ENCODE measurements at places on chromosomes 11 and 22.

GRCh38 chr11:1739576-1739975 is 10.8 kb downstream of the IFITM10 start:
- DNase-seq = no peak

- DNase-seq = no peak
Measured at GRCh38 chr11:32430568-32431381, 4.6 kb downstream of the WT1 start.

DNA sequence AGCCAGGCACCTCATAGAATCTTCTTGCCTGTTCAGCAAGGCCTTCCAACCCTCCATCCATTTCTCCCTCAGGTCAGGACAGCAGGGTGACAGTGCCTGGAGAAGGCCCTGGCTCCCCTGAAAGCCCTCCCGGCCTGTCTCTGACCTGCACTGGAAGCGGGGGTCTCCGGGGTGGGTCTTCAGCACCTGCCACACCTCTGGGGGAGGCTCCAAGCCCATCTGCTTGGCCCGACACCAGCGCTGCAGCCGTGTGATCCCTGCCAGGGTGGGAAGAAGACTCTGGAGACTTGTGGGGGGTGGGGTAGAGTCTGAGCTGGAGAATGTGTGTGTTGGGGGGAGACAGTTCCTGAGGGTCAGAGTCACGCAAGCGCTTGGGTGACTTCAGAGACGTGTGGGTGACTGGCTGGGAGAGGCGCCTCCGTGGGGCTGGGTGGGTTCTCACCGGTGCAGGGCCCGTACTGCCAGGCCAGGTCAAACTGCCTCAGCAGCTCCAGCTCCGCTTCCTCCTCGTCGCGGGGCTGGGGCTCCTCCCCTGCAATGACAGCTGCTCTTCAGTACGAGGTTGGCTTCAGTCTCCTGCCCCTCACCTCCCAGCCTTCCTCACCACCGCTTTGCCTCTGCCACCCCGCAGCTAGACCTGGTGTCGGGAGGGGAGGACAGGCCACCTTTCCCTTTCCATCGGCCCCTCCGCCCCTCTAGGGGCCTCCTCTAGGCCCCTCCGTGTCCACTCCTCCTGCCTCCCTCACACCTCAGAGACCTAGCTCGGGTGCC is 615 bp downstream of the POLD4 start:
- no peak for DNase-seq

DNA sequence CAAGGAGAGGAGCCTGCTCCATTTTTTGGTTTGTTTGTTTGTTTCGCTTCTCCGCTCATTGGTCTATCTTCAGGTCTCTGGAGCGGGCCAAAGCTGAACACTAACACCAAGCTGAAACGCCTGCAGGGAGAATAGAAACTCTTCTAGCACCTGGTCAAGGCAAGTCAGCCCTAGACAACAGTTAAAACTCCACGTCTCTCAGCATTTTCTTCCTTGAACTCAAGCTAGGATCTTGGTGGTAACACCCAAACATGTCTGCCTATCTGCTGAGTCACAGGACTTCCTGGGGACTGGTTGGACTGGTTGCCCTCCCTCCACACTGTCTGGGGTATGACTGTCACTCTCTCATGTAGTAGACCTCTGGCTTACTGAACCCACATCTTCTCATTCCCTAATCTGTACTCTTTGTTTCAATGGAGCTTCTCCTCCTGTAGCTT is 23.9 kb upstream of the RBFOX2 start:
- DNase-seq = peak; percentile 65

DNA sequence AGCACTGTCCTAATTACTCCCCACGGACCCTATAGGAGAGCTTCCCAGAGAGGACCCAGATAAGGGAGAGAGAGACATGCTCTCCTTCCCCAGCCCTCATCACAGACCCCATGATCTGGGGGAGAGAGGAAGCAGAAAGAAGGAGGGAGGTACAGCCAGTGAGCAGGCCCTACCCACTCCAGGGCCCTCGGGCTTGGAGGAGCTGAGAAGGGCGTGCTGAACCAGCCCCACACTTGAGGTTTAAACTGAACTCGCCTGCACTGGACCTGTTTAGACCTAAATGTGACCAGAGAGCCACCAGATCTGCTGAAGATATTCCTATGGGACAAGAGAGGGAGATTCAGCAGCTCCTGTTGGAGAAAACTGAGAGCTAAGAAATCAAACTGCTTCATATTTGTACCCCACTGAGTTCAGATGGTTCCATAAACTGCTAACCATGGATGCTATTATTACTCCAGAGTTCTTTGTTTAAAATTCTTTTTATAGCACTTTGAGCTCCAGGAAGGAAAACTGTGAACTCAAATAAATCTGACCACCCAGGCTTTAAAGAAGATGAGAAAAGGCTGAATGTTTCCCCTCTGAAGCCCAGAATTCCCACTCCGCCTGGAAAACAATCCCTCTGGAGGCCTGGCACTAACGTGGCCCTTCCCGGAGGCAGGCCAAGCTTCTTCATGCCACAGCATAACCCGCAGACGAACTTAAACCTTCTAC is 67.2 kb downstream of the EFCAB6 start:
- no peak for DNase-seq

DNA sequence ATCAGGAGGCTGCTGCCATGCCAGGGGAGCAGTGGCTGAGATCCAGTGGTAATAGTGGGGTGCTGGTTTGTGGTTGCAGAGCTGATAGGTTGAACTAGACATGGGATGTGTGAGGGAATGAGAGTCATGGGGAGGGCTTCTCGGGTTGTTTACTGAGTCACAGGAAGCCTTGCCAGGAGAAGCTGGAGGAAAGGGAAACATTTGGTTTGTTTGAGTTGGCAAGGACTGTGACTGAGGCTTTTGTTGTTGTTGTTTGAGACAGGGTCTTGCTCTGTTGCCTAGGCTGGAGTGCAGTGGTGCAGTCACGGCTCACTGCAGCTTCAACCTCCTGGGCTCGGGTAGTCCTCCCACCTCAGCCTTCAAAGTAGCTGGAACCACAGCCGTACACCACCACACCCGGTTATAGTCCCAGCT is 49.3 kb downstream of the CABIN1 start:
- DNase-seq = no peak

DNA sequence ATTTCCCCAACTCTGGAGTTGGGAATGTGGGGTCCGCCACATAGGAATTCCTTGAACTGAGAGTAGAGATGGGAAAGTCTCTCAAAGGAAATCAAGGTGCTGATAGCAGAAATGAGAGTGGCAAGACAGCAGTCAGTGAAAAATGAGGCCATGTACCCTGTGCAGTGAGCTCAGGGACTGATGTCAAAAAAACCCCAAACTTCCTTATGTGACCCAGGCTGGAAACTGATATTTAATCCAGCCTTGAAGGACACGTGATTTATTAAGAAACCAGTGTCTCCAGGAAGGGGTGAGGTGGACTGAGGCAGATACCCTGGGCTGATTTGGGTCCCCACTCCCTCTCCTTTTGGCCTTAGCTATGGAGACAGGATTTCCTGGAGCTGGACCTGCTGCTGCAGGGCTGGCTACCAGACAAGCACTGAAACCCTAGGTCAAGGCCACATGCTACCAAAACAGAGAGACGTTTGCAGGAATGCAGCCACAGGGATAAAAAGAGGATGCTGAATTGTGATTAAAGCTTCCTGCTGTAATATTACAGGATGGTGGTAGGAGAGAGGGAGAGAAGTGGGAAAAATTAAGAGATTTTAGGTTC is 25.3 kb upstream of the FCHSD2 start:
- DNase-seq = no peak

DNA sequence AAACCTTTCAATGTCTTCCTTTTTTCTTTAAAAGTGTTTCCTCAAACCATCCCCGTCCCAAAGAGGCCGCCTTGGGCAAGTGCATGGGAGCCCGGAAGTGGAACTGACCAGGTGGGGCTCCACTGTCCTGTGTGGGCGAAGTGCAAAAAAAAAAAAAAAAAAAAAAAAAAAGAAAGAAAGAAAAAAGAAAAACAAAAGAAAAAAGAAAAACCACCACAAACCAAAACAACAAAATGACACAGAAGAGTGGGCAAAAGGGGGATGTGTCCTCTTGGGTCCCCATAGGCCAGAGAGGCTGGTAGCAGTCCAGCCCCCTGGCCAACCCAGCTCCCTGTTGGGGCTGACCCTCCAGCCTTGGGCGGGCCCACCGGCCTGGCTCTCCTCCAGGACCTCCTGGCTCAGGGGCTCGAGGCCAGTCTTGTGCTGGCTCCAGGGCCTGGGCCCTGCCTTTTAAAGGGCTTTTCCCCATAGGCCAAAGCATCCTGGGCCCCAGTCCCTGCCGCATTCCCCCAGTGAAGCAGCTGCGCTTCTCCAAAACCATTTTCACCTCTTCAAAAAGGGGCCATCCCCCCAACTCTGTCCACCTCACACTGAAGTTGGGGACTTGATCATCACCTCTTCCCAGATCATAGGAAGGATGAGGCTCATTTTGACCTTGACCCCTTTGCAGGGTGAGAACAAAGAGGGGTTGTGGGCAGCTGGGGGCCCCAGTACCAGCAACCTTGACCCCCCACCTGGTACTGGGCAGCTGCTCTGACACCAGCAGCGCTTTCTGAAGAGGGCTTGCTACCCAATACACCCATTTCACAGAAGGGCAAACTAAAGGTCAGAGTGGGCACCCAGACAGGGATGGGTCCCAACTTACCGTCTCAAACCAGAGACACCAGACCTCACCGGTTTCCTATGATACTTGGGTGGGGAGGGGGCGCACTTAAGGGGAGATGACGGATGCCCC is 9.4 kb downstream of the CBX6 start:
- DNase-seq = no peak

DNA sequence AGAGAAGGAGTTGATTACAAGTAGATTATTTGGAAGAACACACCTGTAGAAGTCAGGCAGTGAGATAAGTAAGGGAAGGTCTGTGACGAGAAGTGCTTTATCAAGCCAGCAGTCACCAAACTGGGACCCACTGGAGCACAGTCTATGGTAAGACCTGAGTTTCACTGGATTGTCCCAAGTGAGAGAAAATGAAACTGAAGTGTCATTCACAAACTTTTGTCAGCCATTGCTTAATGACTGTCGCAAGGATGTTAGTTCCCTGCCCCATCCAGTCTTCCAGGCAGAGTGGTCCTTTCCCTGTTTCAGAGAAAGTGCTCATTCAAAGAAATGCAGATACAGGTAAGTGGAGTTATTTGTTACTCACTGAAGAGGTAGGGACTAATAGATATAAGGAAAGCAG is 728.0 kb upstream of the TENM4 start:
- no peak for DNase-seq

DNA sequence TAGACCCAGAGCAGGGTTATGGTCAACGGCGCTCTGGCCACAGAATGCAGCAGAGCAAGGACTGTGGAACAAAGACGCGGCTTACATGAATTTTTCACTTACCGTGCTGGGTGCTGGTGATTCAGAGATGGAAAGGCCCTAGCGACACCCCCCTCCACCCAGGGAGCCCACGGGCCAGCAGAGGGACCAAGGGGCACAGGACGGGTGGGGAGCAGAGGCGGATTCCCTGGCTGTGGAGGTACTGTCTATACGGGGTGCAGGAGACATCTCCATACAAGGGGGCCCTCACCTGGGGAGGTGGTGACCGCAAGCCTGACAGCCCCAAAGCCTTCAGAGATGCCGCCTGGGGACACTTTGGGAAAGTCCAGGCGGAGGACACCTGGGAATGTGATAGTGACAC is 1.1 kb upstream of the SEPTIN5 start:
- no peak for DNase-seq

All from Caco-2 (cell line).